ENCODE measurements at places on chromosomes 4 and X.

DNA sequence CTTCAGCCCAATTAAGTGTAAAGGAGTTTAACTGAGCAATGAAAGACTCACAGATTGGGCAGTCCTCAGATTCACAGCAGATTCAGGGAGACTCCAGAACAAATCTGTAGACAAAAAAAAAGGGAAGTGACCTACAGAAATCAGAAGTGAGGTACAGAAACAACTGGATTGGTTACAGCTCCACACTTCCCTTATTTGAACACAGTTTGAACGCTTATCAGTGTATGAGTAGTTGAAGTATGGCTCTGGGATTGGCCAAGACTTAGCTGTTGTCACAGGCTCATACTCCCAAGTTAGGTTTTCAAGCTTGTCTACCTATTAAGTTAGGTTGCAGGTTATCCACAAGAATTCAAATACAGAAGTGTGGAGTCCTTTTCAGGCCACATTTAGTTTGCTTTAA lies 112.4 kb upstream of the ELOVL6 start:
- no peak for DNase-seq

DNA sequence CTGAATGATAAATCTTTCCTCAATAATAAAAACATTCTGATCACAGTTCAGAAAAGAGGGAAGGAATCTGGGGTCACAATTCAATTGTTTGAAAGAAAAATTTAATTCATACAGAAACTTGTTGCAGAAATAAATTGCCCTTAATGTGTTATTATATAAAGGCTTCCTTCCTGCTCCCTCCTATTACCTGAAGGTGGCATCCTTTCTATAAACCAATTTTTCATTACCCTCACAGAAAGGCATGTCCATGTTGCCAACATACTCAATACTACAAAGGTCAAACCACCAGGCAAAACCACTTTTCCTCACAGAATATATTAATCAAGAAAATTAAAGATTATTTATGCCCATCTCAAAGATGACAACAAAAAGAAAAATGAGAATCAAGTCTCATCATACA lies 194.3 kb upstream of the CT83 start:
- no peak for DNase-seq

GRCh38 chr4:80279751-80280150 lies 13.3 kb downstream of the FGF5 start:
- no peak for DNase-seq

- DNase-seq, result no peak
Observed at GRCh38 chr4:143253166-143253565, 68.4 kb downstream of the USP38 start.

- DNase-seq, result no peak
Observed at GRCh38 chr4:55036405-55036804, 89.0 kb downstream of the KDR start.

DNA sequence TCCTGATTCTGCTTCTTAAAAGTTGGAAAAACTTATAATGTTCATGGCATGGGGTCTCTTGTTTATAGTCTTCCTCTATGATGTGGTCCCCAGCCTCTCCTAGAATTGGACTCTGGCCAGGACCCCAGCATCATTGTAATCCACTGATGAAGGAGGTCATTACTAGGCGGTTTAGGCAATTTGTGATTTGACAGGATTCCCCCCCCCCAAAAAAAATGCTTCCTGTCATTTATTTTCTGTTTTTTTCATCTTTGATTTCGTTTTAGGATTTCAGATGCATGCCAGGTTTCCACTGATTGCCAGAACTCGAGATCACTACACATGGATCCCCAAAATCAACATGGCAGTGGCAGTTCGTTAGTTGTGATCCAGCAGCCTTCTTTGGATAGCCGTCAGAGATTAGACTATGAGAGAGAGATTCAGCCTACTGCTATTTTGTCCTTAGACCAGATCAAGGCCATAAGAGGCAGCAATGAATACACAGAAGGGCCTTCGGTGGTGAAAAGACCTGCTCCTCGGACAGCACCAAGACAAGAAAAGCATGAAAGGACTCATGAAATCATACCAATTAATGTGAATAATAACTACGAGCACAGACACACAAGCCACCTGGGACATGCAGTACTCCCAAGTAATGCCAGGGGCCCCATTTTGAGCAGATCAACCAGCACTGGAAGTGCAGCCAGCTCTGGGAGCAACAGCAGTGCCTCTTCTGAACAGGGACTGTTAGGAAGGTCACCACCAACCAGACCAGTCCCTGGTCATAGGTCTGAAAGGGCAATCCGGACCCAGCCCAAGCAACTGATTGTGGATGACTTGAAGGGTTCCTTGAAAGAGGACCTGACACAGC lies 4.9 kb downstream of the SPRY1 start:
- no peak for DNase-seq

DNA sequence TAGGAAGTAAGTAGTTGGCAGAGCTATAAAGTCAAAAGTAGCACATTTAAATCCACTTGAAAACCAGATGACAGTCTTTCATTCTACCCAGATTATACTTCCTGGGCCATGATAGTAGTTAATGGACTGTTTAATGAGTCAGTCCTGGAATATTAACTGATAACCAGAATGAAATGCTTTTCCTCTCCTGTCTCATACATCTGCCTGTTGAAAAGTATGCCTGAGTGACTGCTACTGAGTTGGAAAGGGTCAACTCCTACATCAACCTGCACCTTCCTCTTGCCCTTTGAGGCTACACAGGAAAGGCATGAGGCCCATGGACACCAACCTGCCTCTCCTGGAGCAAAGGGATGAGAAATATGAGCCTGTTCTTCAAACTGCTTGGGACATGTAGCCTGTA lies 36.0 kb upstream of the COX7B2 start:
- no peak for DNase-seq

GRCh38 chr4:77156912-77157858 lies at the start of gene CCNG2:
Gene CCNG2 (plus strand): TSS chr4:77157207. CDS start chr4:77158533, 1,326 bp downstream.
- peak; percentile 90 for DNase-seq

DNA sequence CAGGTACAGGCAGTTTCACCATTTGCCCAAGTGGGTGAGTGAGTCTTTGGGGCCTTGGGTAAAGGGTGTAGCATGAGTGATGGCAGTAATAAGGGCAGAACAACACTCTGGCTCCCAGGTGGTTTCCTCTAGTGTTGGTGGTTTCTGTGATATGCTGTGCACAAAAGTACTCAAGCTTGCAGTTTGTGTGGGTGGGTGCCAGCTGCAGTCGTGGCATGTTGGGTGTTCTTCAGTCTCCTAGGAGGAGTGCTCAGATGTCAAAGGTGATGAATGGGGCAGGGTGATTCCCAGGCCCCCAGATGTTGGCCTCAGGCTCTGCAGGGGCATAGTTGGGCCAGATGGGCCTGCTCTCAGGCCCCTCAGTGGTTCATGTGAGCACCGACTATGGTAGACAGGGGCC lies 166.1 kb upstream of the KLF8 start:
- no peak for DNase-seq

DNA sequence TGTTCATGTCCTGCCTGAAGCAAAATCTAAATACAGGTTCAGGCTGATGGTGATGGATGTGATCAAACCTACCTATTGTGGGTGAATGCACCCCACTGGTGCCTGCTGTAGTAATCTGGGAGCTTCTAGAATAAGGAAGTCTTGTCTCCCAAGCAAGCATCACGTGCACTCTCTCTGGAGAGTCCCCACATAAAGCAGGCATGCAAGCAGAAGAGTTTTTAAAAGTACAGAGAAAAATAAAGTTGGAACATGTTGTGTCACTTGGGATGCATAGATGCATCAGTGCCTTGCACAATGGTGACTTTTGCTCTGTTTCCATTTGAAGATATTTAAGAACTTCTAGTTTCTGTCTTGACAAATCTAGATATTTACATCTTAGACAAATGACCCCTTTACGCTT lies 54.9 kb downstream of the MAD2L1 start:
- DNase-seq, result no peak

DNA sequence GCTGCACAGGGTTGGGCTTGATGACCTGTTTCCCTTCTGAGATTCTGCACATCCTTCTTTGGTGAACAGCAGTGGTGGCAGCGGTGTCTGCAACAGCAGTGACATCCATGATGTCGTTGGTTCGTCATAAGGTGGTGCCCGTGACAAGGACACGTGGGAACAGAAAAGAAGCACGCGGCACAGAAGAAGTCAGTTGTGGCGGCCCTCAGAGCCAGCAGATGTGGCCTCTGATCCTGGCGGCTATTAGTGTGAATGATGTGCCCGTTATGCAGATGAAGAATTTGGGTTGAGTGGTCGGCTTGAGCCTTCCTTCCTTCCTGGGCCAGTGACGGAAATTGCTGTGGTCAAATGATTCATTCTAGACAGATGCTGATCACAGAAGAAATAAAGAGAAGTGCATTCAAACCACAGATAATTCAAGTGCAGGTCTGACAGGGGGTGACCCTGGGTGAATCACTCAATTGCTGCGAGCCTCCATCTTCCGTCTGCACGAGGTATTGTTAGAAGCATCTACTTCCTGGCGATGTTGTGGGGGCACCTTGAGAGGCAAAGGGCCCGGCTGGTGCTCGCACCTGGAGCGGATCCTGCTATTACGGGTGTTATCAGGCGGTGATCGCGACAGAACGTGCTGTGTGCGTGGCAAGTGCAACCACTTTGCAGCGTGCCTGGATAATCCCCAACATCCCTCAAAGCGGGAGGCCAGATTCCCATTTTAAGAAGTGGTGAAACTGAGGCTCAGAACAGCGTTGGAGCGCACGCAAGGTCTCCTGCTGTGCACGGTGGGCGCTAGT lies 215.2 kb upstream of the PSAPL1 start:
- DNase-seq, result no peak

DNA sequence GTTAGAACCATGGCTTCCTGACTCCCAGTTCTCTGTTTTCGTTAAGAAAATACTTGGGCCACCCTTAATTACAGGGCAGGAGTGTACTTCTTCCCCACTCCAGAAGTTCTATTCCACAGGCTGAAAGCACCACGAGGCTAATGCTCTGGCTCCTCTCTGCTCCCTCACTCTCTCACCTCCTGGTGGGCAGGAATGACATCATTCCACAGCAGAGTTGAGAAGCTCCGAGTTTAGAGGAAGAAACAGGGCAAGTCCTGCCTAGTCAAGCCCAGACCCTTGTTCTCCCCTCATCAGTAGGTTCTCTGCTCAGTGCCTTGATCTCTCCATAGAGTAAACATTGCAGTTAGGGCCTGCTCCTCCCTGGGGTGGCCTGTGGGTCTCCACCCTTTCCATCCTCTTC lies 343.8 kb upstream of the CLNK start:
- no peak for DNase-seq

GRCh38 chrX:111671668-111672067 lies 9.3 kb upstream of the ALG13 start:
- no peak for DNase-seq

DNA sequence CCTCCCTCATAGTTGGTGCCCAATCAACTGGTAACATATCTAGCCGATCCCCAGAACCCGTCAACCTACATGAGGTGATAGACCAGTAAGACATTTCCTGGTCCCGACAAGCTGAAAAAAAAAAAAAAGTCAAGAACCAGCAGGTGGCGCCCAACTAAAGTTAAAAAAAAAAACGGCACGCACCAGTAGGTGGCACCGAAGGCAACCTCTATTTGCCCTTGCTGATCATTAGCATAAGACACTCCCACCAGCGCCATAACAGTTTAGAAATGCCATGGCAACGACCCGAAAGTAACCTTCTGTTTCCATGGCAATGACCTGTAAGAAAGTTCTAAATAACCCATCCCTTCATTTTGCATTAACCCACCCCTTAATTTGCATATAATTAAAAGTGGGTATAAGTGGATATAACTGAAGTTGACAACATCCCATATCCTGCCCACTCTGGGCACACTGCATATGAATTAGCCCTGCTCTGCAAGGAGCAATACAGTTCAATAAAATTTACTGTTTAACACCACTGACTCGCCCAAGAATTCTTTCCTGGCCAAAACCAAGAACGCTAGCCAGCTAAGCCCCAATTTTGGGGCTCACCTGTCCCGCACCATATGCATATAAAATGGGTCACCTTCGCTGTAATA lies 83.9 kb upstream of the SPANXB1 start:
- no peak for DNase-seq

DNA sequence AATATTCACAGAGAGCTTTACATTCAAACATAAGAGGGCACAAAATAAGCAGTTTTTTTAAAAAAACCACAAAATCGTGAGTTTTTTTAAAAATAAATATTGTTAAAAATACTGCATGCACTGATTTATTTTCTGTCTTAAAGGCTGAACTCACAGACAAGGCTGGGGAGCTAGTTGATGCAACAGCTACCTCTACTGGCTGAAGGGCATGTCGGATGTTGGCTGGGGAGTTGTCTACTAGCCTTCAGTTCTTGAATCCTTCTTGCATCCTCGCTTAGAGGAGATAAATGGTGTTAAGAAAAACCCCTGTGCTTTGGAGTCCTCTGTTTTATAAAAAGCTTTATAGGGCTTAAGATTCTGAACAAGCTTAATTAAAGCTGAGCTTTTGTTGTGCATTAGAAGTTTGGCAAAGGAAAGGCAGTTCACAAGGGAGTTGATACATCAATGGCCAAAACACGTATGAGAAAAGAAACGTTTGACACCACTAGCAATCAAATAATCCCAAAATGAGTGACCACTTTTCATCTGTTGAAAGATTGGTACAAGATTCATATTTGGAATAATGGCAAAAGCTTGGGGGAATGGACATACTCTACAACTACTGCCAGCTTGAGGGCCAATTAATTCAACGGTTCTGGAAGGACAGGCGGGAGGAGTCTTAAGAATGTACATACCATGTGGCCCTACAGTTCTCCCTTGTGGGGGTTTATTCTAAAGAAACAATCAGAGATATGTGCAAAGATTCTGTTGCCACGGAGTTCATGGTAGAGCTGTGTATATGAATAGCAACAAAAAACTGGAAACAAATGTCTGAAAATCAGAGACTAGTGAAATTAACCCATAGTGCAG lies 94.7 kb downstream of the SEL1L3 start:
- peak; percentile 64 for DNase-seq

- DNase-seq, result no peak
Observed at GRCh38 chrX:123013141-123013540, 170.9 kb upstream of the GRIA3 start.

GRCh38 chrX:118594697-118595420 lies 99.2 kb downstream of the DOCK11 start:
- DNase-seq, result no peak

- no peak for DNase-seq
Observed at GRCh38 chr4:1218634-1219565, 30.0 kb downstream of the CTBP1 start.

GRCh38 chrX:19064175-19064574 lies 58.1 kb downstream of the ADGRG2 start:
- DNase-seq, result no peak

GRCh38 chr4:85726555-85726954 lies 251.6 kb downstream of the ARHGAP24 start:
- DNase-seq, result no peak

GRCh38 chr4:833156-833555 lies 7.2 kb upstream of the CPLX1 start:
- DNase-seq, result no peak

GRCh38 chrX:72126048-72126415 lies 5.7 kb downstream of the RTL5 start:
- no peak for DNase-seq

GRCh38 chr4:85828027-85828890 lies 353.3 kb downstream of the ARHGAP24 start:
- no peak for DNase-seq
